NCI-H226 (cell line): ENCODE measurements at places on chromosomes 1 and 21.

DNA sequence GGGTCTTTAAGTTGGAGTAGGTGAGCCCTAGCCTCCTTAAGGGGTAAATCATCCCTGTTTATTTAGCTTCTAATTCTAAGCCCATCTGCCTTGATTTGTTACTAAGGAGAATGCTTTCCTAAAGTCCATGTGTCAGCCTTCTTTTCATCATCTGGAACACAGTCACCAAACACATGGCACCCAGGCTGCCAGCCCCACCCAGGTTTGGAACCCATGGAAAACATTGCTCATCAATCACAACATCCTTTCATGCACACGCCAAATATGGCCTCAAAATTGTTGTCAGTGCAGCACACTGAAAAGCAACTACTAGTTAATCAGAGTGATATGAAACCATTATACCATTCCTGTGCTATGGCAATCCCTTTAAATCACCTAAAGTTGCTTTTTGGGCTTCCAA lies 386.7 kb upstream of the ESRRG start:
- no peak for DNase-seq

DNA sequence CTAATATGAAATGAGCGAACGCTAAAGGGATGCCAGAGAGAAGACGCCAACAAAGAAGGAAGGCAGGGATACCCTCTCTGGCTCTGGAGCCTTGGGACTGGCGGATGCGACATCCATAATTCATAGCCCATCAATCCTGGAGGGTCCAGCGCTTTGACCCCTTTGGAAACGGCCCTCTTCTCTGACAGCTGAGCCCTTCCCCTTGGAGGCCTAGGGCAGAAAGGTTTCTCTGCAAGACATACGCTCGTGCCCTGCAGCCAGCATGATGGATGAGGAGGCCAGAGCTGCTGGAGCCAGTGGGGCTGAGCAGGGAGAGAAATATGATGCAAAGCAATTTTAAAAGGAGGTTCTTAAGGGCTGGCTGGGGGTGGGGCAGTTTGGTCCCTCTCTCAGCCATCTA lies 22.2 kb downstream of the OPTC start:
- DNase-seq: no peak

DNA sequence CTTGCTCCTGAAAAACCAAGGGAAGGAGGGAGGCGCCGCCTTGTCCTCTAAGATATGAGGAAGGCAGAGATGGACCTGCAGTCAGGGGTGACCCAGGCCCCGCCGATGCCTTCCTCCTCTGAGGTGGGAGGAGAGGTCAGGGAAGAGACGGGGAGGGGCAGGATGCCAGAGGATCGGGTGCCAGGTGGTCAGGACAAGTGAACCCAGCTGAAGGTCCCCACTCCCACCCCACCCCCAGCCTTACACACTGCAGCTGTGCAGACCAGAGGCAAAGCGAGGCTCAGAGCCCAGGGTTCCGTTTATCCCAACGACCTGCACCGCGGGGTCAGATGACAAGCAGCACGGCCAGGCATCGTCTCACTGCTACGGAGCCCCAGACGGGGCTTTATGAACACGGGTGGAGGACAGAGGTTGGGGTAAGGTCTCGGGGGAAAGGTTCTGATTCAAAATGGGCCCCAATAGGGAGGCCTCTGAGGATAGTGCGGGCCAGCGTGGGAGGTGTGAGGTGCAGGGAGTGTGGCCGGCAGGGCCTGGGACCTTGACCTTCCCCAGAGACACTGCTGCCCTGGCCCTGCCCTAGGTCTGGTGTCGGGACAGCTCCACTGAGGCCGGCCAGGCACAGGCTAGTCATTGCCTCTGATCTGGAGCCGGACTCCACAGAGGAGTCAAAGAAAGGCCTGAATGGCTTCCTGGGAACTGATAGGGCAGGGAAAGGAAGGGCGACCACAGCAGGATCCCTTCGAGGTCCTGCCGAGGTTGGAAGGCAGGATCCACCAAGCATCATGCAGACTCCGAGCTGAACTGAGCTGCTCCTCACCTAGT lies 112.4 kb downstream of the WDR4 start:
- DNase-seq: no peak

- DNase-seq: no peak
Measured at GRCh38 chr1:59972216-59972927, 45.8 kb upstream of the CYP2J2 start.

DNA sequence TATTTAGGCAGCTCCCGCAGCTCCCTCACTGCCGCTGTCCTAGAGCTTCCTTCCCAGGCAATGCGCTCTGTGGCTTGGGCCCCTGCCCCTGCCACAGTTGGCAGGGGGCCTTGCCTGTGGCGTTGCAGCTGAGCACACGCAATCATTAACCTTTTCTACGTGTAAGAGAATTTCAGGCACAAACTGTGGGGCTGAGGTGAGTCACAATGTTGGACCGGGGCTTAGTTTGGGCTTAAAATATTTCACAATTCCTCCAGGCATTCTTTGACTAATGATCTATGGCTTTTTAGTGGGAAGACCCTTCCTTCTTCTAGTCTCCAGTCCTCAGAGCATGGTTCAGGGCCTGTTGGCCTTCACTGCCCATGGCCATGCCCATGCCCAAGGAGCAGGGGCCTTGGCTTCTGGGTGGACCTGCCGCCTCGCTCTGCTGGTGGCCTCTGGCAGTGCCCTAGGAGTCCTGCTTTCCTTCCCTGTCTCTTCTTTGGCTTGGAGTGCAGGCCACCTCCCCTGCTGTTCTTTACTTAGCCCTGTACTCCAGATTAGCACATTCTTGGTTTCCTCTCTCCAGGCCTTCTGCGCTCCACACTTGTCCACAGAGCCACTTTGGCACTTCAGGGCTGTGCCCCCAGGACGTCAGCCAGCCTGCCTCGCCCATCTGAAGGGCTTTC lies 39.2 kb downstream of the MAPKAPK2 start:
- peak; percentile 60 for DNase-seq

GRCh38 chr1:227545361-227545760 lies 18.0 kb upstream of the ZNF678 start:
- DNase-seq: no peak

- DNase-seq: no peak
Measured at GRCh38 chr1:97739596-97740103, 181.2 kb downstream of the DPYD start.

- DNase-seq: no peak
Measured at GRCh38 chr21:21332492-21332891, 334.3 kb downstream of the NCAM2 start.

DNA sequence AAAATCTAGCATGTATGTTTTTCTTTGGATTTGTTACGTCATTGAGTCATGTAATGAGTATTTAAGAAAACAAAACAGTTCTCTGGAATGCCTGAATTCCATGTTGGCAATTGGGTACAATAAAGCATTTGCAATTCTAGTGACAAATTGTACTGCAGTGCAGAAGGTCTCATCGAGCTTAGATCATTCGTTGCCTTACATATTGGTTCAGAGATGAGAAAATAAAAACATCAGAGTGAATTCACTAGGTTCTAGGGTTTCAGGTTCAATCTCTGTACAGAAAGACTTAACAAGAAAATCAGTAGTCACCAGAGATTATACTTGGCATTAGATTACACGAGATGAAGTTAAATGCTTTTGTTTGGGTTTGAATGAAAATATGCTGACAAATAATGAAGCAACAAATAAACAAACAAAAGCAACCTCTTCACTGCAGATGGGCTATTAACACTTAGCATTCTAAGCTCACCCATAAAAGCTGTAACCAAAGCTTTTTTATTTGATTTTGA lies 124.7 kb downstream of the RYR2 start:
- no peak for DNase-seq

- no peak for DNase-seq
Measured at GRCh38 chr1:209738270-209738669, 17.6 kb upstream of the TRAF3IP3 start.

- DNase-seq: no peak
Measured at GRCh38 chr1:209335178-209335577, 248.3 kb upstream of the CAMK1G start.

DNA sequence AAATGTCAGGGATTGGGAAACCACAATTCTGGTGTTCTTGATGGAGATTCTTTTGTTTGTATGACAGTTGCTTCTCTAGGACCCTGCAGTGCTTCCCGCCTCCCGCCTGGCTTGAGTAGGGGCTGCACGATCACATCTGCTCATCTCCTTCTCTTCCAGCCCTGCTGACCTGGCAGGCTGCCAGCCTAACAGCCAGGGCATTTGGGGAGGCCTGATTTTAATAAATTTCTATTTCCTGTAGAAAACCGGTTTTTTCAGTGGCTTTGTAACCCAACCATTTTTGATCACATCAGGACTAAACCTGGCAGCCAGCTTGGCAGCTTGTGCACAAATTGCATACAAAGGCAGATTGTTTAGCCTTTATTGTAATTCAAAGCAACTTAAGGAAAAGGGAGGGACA lies 78.9 kb downstream of the UBE2U start:
- no peak for DNase-seq

DNA sequence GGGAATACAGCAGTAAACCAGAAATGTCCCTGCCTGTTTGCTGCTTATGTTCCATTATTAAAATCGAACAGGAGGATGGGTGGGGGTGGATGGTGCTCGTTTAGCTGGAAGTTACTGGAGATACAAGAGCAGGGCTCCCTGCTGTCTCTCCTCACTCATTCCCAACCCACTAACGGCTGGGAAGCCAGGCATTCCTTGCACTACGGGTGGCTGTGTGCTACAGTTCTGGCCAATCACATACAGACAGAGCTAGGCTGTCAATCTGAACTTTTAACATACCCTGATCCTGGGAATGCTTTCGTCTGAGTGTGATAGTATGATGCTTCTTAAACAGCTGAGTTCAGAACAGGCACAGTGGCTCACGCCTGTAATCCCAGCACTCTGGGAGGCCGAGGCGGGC lies 7.0 kb downstream of the SIPA1L2 start:
- DNase-seq: no peak

DNA sequence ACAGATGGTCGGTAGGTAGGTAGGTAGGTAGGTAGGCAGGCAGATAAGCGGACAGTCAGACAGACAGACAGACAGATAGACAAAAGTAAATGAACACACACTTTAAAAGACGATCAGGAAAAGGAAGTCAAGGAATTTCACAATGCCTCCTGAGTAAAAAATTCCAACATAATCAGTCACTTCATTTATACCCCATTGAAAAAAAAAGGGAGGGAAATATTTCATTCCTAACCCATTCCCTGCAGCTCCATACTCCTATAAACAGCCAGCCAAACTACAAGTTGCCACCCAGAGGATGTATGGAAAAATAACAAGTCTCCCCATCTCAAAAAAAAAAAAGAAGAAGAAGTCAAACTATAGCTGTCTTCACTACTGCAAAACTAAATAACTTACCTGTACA lies 43.4 kb downstream of the ZZZ3 start:
- peak; percentile 64 for DNase-seq

DNA sequence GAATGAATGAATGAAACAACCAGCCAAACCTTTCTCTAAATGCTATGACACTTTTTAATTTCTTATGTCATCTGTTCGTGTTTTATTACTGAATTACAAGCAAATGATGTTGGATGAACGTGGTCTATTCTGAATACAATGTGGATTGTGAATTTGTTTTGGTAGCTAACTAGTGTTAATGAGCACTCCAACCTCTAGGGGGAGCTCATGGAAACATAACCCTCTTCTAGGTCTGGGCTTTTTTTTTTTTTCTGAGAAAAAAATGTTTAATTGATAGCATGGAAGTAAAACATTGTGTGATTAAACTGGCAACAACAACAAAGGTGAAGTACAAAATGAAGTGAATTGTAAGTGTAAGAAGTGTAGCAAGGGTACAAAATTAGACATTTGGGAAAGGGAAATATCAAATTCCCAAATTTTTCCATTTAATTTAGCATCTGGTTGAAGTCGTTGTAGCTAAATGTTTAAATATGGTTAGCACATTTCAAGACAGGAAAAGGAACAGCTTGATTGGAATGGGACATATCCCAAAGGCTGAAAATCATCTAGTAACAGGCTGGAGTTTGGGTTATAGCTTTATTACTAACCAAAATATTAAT lies 42.6 kb upstream of the PTGS2 start:
- DNase-seq: no peak

GRCh38 chr1:150362721-150363425 lies 1.1 kb upstream of the RPRD2 start:
- no peak for DNase-seq

- DNase-seq: no peak
Measured at GRCh38 chr1:117290890-117291289, 76.4 kb upstream of the MAN1A2 start.

DNA sequence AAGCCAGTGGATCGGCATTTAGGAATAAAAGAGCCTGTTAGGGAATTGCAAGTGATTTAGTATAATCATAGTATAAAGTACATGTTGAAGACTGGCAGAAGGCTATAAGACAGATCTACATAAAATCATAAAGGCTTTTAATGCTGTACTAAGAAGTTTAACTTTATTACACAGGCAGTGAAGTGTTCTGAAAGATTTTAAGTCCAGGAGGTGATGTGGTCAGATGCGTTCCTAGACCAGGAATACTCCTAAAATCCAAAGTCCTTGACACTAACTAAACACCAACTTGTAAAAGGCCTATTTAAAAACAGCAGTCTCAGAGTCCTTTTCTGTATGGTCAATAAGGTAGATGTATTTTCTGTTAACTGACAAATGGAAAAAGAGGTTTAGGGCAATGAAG lies 57.0 kb downstream of the KIFAP3 start:
- DNase-seq: no peak

DNA sequence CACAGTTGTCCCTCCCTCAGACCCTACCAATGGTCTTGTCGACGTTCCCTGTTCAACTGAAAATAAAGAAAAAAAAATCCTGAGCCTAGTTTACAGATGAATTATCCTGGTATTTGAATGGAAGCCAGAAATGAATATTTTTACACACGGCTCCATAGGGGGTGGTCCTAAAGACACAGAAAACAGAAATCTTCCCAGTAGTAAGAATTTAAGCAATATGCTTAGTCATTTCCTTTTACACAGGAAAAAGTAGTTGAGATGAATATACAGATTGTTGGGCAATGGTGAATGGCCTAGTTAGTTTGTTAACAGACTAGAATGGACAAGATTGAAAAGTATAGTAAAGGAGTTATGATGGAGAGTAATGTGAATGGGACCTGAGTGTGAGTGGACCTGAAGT lies 67.4 kb downstream of the RGS18 start:
- peak; percentile 56 for DNase-seq

DNA sequence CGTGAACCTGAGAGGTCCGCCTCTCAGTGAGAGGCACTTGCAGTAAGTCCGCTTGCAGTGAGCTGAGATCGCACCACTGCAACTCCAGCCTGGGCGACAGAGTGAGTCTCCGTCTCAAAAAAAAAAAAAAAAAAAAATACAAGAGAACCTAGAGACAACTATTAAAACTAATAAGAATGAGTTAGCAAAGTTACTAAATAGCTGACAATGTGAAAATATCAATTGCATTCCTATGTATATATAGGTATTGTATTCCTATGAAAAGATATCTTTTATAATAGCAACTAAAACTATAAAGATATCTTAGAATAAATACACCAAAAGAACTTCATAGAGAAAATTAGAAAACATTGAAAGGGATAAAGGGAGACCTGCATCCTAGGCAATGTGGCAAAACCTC lies 20.3 kb downstream of the FLVCR1 start:
- no peak for DNase-seq

GRCh38 chr1:99516141-99516540 lies 129.8 kb upstream of the PALMD start:
- DNase-seq: no peak

GRCh38 chr1:184555665-184556641 lies 169.1 kb downstream of the C1orf21 start:
- DNase-seq: peak; percentile 25
